Stimulated activated CD4-positive, alpha-beta T cell treated with anti-CD3 and anti-CD28 coated beads, TNF-alpha, amount 100 ng/mL, for 1 hour (primary cell): ENCODE measurements at places on chromosomes 3 and 15.

DNA sequence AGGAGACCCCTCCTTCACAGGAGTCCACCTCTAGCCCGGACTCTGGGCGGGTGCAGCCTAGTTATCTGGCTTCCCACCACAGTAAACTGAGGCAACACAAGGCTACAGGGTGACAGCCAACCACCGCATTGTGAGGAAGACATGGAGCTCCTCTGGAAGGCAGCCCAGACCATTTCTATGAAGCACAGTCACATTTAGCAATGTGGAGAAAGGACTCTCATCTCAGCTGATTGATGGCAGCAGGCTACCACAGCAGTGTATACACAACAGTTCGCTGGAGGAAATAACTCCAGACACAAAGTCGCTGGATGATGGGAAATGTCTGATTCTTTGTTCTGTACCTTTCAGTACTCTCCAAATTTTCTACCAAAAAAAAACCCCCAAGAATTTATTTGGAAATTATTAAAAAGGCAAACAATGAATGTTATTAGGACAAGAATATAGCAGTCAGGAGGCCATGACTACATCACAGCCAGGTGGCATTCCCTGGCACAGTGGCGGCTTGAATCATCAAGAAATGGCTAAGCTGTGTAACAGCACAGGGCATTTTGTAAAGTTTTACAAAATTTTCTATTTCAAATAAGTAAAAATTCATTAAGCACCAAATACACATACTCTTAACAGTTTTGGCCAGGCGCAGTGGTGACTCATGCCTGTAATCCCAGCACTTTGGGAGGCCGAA lies 40.1 kb downstream of the FAN1 start:
- no peak for DNase-seq

DNA sequence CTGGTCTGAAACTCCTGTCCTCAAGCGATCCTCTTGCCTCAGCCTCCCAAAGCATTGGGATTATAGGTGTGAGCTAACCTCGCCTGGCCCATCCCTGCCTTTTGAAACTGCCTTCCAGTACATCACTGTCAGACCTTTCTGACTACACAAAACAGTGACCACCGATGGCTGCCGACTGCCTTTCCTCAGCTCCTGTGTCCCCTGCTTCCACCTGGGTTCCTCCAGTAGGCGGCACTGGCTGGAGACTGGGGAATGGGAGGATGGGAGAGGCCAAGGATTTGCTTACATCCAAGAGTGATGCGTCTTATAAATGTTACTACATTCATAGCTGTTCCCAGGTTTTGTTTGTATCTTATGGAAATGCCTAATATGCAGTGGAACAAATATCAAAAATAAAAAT lies 242.8 kb downstream of the BBX start:
- no peak for DNase-seq

DNA sequence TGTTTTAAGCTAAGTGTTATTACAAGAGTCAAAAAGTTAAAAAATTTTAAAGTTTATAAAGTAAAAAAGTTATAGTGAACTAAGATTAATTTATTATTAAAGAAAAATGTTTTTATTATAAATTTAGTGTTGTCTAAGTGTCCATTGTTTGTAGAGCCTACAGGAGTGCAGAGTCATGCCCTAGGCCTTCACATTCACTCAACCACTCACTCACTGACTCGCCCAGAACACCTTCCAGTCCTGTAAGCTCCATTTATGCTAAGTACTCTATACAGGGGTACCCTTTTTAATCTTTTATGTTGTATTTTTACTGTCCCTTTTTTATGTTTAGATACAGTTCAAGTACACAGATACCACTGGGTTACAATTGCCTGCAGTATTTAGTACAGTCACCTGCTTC lies 37.2 kb downstream of the EEFSEC start:
- no peak for DNase-seq

DNA sequence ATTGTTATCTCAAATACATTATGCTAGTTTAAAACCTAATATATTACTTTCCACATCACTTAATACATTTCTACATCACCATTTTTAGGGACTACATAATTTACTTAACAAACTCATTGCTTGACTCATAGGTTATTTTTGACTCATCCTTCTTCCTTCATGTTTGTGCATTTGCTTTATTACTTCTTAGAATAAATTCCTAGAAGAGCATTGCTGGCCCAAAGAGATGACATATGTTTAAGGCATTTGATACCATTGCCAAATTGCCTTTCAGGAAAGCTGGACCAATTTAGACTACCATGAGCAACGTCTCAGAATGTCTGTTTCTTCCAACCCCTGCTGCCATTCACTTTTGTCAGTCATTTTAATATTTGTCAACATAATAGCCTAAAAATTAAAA lies 905.8 kb downstream of the IGSF11 start:
- no peak for DNase-seq

DNA sequence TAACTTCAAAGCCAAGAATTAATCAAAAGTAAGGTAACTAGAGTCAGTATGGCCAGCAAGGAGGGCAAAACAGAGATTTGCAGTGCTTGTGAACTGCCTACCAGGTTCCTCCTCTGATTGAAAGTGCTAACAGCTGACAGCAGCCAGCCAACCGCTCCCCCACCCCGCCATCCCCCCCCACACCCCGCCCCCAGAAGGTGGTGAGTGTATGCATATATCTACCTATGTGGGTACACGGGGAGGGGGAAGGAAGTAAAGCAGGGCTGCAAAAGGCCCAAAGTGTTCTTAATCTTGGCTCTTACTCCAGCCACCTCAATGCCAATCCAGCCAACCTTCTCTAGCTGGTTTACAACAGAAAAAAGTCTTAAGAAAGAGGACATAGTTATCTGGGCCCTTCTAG lies 50.7 kb downstream of the RAF1 start:
- DNase-seq = no peak
